ENCODE measurements at places on chromosomes 4 and X.

GRCh38 chr4:1265351-1265750, 16.4 kb upstream of the CTBP1 start:
- DNase-seq = no peak

- no peak for DNase-seq
Measured at GRCh38 chr4:89204624-89205023, 93.3 kb downstream of the TIGD2 start.

DNA sequence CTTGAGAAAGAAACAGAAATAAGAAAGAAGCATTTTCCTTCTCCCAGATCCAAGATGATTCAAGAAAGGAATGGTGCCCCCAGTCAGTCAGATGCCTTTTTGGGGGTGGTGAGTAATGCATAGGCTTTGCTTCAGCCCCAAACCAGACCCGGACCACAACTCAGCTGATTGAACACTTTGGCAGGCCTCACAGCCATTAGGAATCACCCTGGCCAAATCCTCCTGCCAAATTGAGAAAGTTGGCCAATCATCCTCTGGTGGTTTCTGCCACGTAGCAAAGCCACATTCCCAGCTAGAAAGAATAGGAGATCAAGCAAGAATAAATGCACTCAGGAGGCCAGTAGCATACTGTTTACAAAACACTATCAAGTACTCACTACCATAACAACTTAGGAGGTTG, 33.7 kb downstream of the FRMD7 start:
- peak; percentile 42 for DNase-seq

- no peak for DNase-seq
Measured at GRCh38 chr4:3770323-3771163, 4.4 kb downstream of the ADRA2C start.

DNA sequence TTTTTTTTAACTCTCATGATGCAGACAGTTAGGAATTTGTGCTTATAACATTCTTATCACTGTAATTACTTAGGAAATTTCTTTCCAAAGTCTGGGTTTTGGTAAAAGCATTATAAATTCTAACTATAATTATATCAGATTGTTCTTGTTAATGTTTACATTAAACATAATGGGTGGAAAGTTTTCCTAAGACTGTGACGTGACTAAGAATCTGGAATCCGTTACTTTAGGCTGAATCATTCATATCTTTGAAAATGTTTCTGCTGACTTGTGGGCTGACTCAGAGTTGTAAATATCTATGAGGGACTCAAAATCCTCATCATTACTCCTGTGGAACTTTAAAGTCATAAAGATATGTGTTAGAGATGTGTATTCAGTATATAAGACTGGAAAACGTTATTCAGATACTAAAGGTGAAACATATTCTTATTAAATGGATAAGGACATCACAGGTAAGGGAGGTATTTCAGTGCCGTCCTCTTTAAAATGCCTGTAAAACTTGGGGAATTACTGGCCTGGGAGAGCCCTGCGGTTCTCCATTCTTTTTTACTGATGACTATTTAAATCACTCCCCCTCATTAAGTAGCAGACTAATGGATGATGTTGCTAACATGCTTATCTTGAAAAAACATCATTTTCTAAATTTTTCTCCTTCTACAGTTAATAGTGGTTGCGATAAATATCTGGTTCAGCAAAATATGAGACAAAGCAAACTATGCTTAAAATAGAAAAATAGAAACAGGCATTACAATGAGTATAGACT, 159.0 kb downstream of the DCLK2 start:
- peak; percentile 98 for DNase-seq

DNA sequence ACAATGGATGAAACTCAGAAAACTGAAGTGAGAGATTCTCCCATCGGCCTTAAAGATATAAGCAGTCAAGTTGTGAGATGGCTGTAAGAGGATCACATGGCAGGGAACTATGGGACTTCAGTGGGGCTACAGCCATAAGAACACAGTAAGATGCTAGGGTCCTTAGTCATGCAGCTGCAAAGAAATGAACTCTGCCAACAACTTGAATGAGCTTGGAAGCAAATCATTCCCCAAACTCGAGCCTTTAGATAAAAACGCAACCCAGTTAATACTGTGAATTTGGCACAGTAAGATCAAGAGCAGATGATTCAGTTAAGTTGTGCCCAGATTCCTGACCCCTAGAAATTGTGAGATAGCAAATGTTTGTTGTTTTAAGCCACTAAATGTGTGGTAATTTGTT, 117.3 kb downstream of the FAM13A start:
- DNase-seq = peak; percentile 48
